ENCODE measurements at places on chromosomes 6 and 20.

GRCh38 chr20:15528391-15529111, 1044.7 kb downstream of the KIF16B start:
- DNase-seq: no peak

DNA sequence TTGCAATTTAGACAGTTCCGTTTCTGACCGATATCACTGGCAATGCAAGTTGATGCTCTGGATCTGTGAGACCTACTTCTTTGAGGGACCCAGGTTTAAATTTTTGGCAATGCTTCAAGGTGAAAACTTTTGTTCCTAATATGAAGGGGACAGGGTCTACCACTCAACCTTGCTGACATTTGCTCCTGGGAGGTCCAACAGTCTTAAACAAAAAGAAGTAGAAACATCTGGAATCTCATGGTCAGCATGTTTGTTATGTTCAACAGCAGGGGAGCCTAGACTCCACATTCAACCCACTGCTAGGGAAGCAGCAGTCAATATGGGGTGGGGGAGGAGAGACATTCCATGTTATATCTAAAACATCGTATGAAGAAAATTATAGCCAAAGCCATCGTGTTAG, 196.4 kb downstream of the SIM1 start:
- DNase-seq: no peak

DNA sequence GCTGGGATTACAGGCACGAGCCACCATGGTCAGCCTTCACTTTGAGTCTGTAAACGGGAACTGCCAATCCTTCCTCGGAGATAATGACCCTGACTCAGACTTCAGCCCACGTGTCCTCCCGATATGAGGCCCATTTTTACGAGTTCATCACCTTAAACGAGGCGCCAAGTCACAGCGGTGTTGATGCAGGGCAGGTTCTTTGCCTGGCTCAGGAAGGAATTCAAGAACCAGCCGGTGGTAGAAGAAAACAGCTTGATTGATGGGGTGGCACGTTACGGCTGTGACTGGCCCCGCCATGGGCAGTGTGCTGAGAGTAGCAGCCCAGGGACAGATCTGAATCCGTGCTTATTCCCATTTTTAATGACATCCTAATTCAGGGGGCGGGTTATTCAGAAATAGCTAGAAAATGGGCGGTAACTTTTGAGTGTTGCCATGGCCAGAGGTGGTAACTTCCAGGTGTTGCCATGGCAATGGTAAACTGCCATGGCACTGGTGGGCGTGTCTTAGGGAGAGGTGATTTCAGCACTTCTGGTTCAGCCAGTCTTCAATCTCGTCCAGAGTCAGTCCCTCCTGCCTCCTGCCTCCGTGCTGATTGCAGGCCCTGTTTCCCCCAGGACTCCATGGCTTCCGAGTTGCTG, 9.1 kb upstream of the MAP1LC3A start:
- no peak for DNase-seq

DNA sequence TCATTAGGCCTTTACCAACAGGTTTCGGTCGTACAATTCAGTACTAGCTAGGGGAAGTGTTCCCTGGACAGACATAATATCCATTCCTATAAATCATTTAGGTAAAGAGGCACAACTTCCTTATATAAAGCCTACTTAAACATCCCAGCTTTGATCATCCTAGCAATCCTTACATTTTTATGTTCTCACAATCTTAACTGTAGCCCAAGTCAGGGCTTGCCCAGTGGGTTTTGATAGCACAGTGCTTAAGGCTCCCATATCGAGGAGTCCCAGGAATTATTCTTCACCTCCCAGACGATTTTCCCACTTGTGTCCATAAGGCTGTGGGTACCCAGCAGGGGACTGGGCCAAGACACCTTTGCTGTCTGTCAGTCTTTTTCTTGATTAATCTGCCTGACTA, 63.2 kb downstream of the E2F3 start:
- no peak for DNase-seq

- no peak for DNase-seq
These were observed 1.8 kb downstream of the CHMP4B start for GRCh38 chr20:33812908-33813462.
